ENCODE measurements at places on chromosomes 11 and 22. TPM values are rescaled to one million over a fixed set of nuclear protein-coding genes. Genes with fewer than 3 reads are reported as not detected.

Gene GLYAT
- total RNA-seq = not detected

Gene IL17REL
- under 0.01 TPM for total RNA-seq

Gene USP2
- 0.29 TPM for total RNA-seq

Gene BDNF
- total RNA-seq = 10.6 TPM

Gene APOA4
- not detected for total RNA-seq

Gene MN1
- total RNA-seq = 16.0 TPM

Gene SIK2
- total RNA-seq = 16.0 TPM

Gene C1QTNF6
- 2.9 TPM for total RNA-seq

Gene TRIM6
- total RNA-seq = 9.7 TPM

Gene ZNF214
- total RNA-seq = 9.9 TPM

Gene CDC42BPG
- total RNA-seq = 0.15 TPM

Gene CHRNA10
- total RNA-seq = 0.50 TPM

Gene ARHGEF12
- 101 TPM for total RNA-seq

Gene RNF169
- 27.1 TPM for total RNA-seq

Gene FAU
- total RNA-seq = 247 TPM

Gene ACO2
- 68.7 TPM for total RNA-seq

Gene TMEM184B
- 56.6 TPM for total RNA-seq

Gene ANGPTL5
- 1.3 TPM for total RNA-seq

Gene APOC3
- not detected for total RNA-seq

Gene JHY
- 1.3 TPM for total RNA-seq

Gene NRXN2
- 9.6 TPM for total RNA-seq
